ENCODE measurements at places on chromosomes 5 and 9.

DNA sequence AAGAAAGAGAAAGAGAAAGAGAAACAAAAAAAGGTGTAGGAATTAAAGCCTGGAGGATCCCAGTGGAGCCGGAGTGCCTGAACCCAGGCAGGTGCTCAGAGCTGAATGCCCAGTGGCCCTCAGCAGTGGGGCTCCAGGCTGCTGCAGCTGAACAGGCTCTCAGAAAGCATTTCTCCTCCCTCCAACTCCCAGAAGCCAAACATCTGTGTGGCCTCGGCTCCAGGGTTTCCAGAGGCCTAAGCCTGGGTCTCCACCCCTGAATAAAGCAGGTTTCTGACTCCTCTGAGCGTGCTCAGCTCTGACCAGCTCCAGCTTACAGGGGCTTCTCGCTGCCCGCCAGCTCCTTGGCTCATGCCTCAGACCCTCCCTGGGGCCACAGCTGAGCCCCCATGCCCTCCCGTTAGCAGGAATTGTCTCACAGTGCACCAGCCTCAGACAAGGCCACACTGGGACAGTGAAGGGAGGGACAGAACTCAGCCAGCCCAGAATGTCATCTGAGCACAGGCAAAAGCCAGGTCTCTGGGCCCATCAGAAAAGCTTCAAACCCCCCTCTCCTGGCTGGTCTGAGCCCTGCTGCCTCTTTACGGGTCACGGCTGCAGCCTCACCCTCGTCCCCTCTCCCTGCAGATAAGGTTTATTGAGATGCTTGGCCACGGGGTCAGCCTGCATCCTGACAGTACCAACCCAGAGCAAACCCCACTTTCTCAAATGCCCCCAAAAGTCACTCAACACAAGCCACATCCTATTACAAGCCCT, 114.4 kb upstream of the PPP1R26 start:
- no peak for DNase-seq

DNA sequence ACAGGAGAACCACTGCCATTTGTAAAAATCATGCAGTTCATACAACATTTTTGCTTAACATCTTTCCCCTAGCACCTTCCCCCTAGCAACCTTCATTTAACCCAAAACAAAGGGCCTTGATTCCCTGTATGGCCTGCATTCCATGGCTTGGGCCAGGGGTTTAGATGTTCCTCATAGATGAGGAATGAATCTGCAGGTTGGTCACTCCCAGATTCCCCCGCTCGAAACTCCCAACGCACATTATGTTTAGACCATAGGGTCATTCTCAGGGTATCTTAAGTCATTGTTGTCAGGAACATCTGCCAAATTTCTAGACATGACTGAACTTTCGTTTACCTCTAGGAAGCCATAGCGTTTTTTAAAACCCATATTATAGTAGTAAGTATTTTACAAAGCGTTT, 282.2 kb upstream of the VLDLR start:
- DNase-seq, result no peak

GRCh38 chr5:76403766-76404222, 709 bp downstream of the IQGAP2 start:
- DNase-seq, result peak; percentile 2

DNA sequence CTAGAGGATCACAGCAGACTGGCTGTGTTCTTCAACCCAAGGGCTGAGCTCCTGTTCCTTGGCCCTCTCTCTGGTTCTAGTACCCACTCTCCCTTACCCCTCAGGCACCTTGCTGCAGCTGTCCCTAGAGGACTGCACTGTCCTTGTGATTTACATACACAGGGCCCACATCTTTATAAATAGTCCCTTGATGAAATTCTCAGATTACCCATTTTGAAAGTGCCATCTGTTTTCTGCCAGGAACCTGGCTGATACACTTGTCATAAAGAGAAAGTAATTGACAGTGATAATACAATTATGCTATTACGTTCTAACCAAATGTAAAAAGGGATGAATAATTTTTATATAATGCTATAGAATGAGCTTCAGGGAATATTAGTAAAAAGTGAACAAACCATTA, 16.5 kb upstream of the SPARC start:
- no peak for DNase-seq

DNA sequence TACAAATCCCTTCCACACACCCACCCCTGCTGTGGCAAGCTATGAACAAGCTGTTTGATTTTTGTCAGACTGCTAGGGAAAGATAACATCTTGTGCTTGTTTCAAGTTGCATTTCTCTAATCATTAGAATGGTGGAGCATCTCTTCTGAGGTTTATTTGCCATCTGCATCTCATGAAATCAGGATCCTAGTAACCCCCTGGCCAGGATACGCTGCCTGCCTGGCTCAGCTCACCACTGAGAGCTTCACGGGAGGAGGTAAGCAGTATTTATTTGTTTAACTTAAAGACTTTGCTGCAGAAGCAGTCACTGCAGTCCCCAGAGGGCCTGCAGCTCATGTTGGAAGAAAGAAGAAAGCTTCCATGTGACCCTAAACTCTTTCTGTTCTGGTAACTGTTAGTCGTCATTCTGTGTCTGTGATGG, 83.3 kb upstream of the CXCL14 start:
- no peak for DNase-seq

- DNase-seq, result no peak
Measured at GRCh38 chr9:32854271-32854670, 70.9 kb downstream of the TMEM215 start.

DNA sequence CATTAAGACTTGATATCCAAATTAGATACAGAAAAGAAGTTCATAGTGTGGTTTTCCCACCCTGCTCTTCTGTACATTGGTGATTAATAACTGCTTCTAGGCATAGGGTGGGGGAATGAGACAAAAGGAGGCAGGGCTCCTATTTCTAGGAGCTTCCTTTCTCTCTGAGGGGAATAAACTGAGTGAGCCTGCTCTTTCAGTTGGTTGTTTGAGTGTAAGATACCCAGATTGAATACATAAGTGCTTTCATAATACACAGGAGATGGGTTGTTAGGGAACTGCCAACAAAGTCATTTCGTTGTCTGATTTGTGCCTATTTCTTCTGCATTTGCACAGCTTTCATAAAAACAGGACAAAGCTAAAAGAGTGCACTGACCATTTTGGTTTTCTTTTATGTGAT, 48.9 kb upstream of the TTC23L start:
- DNase-seq, result peak; percentile 10

GRCh38 chr5:131916481-131916880, 29.0 kb downstream of the MEIKIN start:
- DNase-seq, result no peak

DNA sequence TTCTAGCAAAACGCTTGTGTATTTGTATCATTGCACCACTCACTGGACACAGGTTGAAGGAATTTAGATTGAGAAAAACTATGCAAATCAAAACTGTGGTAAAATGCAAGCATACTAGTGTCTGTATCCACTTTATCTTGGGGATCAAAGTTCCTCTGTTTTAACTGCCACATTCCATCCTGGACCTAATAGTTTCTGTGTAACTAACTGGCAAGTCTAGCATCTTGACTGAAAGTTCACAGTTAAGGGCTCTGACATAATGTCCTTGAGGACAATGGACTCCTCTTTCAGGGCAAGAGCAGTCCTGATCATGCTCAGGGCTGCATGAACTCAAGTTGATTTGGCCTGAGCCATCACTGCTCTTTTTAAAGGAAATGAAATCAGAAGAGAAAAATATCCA, 30.7 kb downstream of the NFIB start:
- no peak for DNase-seq

DNA sequence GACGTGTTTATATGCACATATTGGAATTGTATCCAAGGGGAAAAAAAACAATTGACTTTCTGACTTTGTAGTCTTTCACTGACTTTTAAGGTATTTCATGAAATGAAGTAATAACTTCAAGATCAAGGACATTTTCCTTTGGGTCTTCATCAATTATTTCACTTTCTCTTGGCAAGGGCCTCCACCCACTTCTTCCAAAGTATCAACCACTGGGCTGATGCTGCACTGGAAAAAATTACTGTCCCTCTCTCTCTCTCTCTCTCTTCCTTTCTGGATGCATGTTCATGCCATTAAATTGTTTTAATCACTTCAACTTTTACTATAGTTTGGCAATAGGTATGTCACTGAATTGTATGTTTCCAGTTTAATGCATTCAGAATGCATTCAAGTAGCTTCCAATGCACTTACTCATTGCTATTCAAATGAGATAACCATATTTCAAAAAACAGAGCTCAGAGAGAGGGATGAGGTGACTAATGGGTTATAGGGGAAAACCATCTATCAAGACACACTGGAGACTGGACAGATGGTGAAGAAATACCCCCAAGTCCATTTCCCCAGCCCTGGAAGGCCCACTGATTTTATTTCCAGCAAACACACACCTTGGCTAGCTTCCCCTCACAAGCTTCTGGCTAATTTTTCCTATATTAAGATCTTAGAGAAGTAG, 585.3 kb downstream of the EBF1 start:
- peak; percentile 94 for DNase-seq

DNA sequence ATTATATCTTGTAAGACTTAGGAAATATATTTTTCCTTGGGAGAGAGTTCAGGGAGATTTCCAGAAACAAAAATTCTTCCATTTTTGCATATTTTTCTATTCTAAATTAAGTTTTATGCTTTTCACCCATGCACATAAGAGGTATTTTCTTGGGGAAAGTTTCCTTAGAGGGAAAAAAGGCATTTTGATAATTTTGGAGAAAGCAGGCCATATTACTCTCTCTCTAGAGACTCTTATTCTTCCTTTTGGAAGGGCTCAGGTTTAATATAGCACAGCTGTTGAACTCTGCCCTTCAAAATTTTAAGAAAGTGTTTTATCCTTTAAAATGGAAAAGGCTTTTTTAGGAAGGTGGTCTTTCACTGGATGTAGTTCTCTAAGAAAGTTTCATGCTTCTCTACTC, 8.0 kb downstream of the NDUFS4 start:
- DNase-seq, result no peak

DNA sequence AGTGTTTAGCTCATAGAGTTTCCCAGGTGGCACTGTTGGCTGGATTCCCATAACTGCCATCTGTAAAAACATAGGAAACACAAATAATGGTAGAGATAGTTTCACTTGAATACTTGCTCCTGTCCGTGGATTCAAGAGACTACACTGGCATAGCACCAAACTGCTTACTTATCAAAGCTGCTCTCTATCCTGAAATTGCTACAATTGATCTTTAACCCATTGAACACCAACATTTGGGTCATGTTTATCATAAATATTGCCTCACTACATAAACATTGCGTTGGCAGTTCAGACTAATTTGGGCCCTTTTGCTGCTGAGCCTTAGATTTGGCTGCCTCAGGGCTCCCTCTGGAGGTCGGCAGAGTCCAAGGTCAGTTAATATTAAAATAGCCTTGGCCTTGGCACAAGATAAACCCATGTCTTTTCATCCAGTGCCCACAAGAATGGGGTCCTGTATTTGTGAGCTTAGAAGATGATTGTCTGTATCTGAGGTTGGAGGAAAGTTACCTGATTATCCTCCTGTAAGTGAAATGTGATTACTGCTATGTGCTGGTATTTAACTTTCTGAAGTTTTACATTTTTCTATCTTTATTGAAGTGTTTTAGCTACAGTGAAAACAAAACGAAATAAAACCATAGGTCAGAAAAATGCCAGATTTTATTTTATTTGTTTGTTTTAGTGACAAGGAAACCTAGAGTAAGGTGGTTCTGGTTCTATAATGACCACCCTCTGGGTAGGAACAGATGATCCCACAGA, 4.0 kb upstream of the RANBP3L start:
- peak; percentile 47 for DNase-seq

DNA sequence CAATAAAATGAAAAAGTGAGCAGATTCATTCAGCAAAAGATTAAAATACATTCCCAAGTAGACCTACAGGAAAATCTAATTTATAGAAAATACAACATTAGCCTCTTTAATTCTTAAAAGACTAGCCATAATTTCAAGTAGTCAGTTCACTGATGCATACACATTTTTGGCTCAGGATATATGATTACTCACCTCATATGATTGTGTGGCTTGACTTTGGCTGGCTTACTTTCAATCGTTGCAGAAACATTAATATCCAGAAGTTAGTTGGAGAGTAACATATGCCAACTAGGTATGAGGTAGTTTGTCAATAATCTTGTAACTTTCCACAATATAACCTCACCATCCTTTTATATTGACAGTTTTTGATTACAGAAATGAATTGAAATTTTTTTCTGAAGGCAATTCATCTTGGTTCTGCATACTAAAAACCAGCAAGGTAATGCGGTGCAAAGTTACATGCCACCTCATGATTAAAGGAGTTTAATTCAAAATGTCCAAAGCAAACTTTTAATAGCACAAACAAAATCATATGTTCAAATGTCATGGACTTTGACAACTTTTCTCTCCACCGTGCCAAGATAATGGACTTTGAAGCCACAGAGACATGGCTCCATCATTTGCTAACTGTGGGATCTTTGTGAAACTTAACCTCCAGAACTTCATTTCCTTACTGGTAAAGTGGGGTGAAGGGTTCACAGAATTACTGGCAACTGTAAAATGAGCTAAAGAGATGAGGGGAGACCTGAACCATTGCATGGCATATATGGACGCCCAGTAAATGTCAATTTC, 76.6 kb upstream of the PAM start:
- DNase-seq, result peak; percentile 83

GRCh38 chr9:123863164-123863855, 66.6 kb downstream of the DENND1A start:
- DNase-seq, result peak; percentile 66

GRCh38 chr5:32664523-32664922, 46.6 kb upstream of the NPR3 start:
- no peak for DNase-seq

- DNase-seq, result no peak
Measured at GRCh38 chr5:122286541-122286940, 25.5 kb upstream of the SNCAIP start.

- peak; percentile 12 for DNase-seq
Measured at GRCh38 chr9:89661391-89661949, 56.7 kb downstream of the GADD45G start.

DNA sequence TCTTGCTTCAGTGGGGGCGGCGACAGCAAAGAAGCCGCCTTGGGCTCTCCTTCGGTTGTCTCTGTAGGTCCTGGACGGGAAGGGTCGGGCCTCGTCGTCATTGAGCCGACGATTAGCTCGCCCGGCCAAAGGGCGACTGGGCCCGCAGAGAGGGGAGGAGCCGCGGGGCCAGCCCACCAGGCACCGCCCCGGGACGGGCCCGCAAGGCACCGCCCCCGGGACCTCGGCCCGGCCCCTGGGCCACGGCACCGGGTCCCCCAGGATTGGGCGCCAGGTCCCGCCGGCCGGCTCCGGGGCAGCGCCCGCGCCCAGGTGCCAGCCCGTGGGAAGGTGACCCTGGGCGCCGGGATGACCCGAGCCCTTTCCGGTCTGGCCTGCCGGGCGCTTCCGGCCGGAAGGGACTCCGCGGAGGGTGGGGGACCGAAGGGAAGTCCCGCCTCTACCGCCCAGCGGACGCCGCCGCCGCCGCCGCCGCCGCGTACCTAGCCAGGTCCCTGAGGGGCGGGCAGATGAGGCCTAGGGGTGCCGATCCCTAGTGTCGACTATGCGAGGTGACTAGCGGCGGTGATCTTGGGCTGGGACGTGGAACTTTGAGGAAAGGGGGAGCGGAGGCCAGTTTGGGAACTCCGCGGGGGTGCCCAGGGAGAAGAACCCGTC, at the start of the genes GBA2 and RGP1:
Gene GBA2 (minus strand): TSS at position 371 of the 657 bp plus-strand sequence. CDS start 524 bp downstream, outside the sequence.
Gene RGP1 (plus strand): TSS at position 430 of the 657 bp plus-strand sequence. CDS start 469 bp downstream, outside the sequence.
- DNase-seq, result peak; percentile 52

GRCh38 chr5:11027660-11028059, 266.6 kb upstream of the DAP start:
- no peak for DNase-seq

- no peak for DNase-seq
Measured at GRCh38 chr5:125470280-125470902, 724.0 kb upstream of the ZNF608 start.
